ENCODE measurements at places on chromosomes 11 and 22. TPM values are rescaled to one million over a fixed set of nuclear protein-coding genes. Genes with fewer than 3 reads are reported as not detected.

The NFAM1 gene
- total RNA-seq, result 3.5 TPM

DNA sequence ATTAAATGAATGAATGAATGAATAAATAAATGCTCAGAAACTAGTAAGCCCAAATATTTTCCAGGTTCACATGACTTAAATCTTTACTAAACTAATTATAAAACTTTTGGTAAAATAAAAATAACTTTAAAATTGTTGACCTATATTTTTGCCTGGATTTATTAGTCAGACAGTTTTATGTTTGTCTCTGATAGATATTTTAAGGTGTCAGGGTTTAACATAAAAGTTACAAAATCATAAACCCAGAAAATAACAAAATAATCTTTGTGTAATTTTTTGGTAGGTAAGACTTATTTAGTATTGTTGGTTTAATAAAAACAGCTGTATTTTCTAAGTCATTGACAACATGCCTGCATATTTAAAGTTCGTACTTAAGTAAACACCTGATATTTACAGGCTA is 27.4 kb upstream of the HEPHL1 start:
- no peak overlapping the region for H3K4me3 ChIP-seq
- DNase-seq, result no peak
- H3K27me3 ChIP-seq, result no peaks in the 10 kb centered on the region
- H3K4me1 ChIP-seq, result no peaks in the 10 kb centered on the region

GRCh38 chr11:3170756-3171650 is 5.9 kb upstream of the OSBPL5 start:
- no peak for DNase-seq
- H3K36me3 ChIP-seq, result no peaks in the 10 kb centered on the region
- no peaks in the 10 kb centered on the region for H3K27me3 ChIP-seq

DNA sequence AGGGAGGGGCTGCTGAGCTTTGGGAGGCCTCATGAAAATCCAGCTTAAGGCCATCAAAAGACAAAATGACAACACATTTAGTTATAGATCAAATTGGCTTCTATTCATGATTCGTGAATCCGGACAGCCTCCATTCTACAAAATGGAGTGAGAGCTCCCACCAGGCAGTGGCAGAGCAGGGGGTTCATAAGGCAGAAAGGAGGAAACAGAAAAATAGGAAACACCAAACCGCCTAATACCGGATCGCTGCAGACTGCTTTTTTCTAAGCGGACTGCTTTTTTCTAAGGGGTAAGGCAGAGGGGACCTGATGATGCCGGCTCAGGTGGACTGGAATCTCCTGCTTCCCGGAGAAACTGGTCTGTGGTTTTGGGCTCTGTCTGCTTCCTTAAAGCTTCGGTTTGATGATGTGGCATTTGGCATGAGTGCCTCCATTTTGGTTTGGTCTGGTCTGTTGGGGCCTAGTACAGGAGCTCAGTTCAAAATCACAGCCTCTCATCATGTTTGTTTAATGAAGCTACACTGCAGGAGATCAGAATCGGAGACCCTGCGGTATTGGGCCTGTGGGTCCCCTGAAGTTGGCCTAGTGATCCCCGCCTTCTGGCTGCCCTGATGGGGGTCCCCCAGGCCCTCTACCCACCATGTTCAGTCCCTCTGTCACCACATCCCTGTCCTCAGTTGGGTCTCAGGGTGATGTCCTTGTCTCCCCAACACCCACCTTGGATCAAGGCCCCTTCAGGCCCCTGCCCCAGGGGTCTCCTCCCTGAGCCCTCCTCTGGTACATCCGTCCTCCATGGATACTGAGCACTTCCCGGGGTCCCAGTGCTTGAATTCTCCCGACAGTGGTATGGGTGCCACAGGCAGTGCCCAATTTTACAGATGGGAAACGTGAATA is 1.2 kb downstream of the ALDH3B1 start:
- no peaks in the 10 kb centered on the region for H3K36me3 ChIP-seq
- peak overlapping the region; percentile 80 for H3K27ac ChIP-seq
- no peaks in the 10 kb centered on the region for H3K4me1 ChIP-seq
- H3K27me3 ChIP-seq, result no peaks in the 10 kb centered on the region
- DNase-seq, result no peak

GRCh38 chr11:108177570-108177969 is 44.9 kb downstream of the NPAT start:
- DNase-seq, result no peak
- H3K36me3 ChIP-seq, result peaks cover 37% of the 10 kb centered on the region
- H3K27ac ChIP-seq, result no peak overlapping the region
- no peaks in the 10 kb centered on the region for H3K4me1 ChIP-seq
- no peaks in the 10 kb centered on the region for H3K27me3 ChIP-seq

DNA sequence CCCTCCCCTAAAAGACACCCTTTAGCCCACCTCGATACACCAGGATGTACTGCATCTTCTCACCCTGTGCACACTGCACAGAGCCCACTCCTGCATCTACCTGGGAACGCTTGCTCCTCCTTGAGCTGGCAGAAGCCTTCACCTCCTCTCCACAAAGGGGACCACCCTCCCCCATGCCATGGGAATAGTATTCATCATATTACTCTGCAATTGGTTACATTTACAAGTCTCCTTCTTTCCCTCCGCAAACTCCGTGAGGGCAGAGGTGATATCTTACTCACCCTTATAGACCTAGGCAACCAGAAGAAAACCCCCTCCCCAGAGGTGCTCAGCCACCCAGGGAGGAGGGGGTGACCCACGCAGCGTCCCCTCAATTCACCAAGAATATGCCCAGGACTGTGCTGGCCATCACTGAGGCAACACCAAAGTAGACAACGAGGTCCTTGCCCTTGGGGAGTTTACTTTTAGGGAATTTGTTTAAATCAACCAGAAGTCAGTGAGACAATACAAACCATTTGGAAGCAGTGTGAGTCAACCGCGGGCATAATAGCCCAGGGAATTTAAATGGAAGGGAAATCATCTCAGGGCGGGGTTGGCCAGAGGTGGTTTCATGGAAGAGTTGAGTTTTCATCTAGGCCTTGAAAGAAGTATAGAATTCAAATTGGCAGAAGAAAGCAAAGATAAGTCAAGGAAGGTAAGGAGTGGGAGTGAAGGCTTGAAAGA is 214.5 kb downstream of the BARX2 start:
- H3K27ac ChIP-seq, result no peak overlapping the region
- no peak overlapping the region for H3K4me3 ChIP-seq
- no peaks in the 10 kb centered on the region for H3K27me3 ChIP-seq
- no peaks in the 10 kb centered on the region for H3K36me3 ChIP-seq
- H3K4me1 ChIP-seq, result no peaks in the 10 kb centered on the region

The OR8G1 gene
- total RNA-seq, result not detected

DNA sequence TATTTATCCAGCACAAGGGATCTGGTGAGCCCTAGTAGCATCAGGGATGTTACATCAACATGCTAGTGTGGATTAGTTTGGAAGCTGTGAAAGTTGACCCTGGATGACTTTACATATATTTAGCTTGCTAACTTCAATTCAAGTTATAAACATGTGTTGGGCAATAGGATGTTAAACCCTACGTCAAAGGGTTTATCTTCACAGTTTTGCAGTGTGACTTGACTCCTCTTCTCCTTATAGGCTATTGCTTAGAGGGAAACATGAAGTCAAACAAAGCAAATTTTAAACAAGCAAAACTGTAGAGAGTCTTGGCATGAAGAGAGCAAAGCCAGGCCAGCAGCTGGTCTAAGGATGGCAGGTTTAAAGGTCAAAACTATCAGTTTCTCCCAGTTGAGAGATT is 11.3 kb upstream of the CTSC start:
- no peaks in the 10 kb centered on the region for H3K4me1 ChIP-seq
- H3K4me3 ChIP-seq, result no peak overlapping the region
- H3K27ac ChIP-seq, result no peak overlapping the region
- no peaks in the 10 kb centered on the region for H3K36me3 ChIP-seq
- no peak for DNase-seq

GRCh38 chr22:29799217-29799680 is 32.1 kb downstream of the UQCR10 start:
- peak; percentile 96 for DNase-seq
- H3K36me3 ChIP-seq, result peaks cover 81% of the 10 kb centered on the region
- H3K4me1 ChIP-seq, result peaks cover 50% of the 10 kb centered on the region
- H3K4me3 ChIP-seq, result peak overlapping the region; percentile 22
- no peaks in the 10 kb centered on the region for H3K27me3 ChIP-seq

The C1QTNF4 gene
- not detected for total RNA-seq

DNA sequence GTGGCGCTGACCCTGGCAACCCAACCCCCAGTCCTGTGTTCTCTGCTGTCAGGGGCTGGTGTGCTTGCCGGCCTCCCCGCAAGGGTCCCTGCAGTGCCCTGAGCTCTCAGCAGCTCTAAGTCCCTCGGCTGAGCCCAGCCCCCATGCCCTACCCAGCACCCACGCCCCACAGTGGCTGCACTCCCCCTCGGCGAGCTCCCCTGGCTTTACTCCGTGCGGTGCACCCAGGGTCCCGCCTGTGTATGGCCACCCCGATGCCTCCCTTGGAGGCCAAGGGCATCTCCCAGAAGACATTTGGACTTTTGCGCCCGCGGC is 72.5 kb upstream of the SHISAL1 start:
- H3K27me3 ChIP-seq, result no peaks in the 10 kb centered on the region
- no peaks in the 10 kb centered on the region for H3K36me3 ChIP-seq
- H3K27ac ChIP-seq, result no peak overlapping the region
- H3K4me3 ChIP-seq, result no peak overlapping the region
- no peaks in the 10 kb centered on the region for H3K4me1 ChIP-seq

The ROM1 gene
- 5.3 TPM for total RNA-seq

Data from right atrium auricular region (tissue), 2 donors.